Hematopoietic multipotent progenitor cell treated with erythropoietin and hydrocortisone succinate and interleukin-3 and kit ligand, for 15 days (in vitro differentiated cells): ENCODE measurements at places on chromosomes 1 and 21.

DNA sequence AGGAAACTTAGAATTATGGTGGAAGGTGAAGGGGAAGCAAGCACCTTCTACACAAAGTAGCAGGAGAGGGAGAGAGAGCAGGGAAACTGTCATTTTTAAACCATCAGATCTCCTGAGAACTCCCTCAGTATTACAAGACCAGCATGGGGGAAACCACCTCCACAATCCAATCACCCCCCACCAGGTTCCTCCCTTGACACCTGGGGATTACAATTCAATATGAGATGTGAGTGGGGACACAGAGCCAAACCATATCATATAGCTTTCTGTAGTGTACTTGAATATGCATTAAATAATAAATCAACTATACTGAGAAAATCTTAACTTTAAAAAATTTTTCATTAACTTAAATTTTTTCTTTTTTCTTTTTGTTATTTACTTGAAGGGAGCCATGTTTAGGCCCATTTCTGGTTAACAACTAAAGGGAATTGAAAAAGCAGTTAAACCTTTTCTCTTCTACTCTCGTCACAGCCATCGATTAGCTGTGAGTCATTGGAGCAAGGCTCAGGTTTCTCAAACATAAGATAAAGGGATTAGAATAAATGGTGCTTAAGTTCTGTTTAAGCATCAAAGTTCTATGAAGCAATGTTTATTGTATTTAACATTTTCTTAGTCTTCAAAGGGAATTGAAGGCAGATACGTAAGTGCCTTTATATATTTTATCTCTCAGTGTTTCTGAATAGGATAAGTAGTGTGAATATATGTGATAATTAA lies 72.2 kb upstream of the DPT start:
- no peak for DNase-seq

- no peak for DNase-seq
Measured at GRCh38 chr1:63918418-63918945, 144.7 kb downstream of the ROR1 start.

- no peak for DNase-seq
Measured at GRCh38 chr1:239998312-239998649, 93.4 kb upstream of the FMN2 start.

GRCh38 chr1:154944401-154945159 lies 8.1 kb upstream of the PMVK start:
- DNase-seq, result no peak

DNA sequence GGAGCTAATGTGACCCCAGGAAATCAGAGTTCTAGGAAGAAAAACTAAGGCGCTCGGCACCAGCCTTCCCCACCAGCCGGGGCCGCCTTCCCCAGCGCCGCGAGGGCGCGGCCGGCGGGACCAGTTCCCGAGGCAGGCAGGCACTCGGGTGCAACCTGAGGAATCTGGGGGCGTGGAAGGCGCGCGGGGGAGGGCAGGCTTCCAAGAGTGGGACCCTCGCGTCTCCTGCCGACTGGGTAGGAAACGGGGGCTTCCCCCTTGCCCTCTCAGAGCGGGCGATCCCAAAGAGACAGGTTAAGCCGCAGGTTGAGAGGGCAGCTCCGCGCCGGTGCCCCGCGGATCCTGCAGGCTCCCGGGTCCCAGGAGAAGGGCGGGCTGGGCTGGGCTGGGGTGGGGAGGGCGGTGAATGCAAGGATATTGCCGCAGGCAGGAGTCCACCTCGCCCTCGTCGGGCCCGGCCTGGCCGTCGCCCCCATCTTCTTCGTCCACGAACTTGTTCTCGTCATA lies 431 bp downstream of the ARPC5 start:
- DNase-seq, result peak; percentile 9

DNA sequence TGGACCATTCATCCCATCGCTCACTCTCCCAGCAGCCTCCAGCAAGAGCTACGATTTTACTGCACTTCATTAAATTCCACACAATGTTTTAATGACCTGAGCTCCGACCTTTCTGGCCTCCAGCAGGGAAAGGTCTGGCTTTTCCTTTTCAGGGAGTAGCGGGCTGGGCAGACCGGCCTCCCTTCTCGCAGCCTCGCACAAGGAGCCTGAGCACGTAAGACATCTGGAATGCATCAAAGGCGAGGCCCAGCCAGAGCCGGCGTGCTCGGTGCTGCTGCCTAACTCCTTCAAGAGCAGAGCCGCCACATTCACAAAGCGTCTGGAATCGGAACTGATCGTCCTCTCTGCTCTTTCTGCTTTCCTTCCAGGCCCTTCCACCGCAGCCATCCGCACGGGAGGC lies 32.5 kb upstream of the FHAD1 start:
- DNase-seq, result no peak

DNA sequence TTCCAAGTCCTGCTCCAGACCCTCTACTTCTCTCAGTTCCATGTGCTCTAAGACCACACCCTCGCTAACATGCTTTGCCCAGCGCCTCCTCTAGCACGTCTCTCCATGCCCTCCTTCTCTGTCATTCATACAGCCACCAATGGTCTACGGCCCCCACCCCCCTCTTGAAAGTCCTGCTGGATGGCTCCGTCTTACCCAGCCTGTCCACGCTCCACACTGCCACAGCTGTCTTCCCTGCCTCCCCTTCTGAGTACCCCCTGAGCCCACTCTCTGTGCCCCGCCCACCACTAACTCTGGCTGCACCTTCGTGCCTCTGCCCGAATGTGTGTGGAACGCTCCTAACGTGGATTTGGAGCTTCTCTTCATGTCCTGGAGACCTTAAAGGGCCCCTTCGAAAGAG lies 244.6 kb downstream of the TRABD2B start:
- no peak for DNase-seq

DNA sequence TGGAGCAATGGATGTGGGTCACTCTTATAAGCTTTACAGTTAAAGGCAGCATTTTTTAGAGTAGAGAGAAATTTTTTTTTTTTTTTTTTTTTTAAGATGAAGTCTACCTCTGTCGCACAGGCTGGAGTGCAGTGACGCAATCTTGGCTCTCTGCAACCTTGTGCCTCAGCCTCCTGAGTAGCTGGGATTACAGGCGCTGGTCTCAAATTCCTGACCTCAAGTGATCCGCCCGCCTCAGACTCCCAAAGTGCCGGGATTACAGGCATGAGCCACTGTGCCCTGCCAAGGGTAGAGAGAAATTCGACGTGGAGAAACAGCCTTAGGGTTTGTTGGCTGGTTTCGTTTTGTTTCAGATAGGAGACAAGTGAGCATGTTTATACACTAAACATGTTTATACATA lies 594.2 kb upstream of the ADAMTS5 start:
- no peak for DNase-seq

- DNase-seq, result no peak
Measured at GRCh38 chr1:58922302-58923089, 138.6 kb upstream of the JUN start.

DNA sequence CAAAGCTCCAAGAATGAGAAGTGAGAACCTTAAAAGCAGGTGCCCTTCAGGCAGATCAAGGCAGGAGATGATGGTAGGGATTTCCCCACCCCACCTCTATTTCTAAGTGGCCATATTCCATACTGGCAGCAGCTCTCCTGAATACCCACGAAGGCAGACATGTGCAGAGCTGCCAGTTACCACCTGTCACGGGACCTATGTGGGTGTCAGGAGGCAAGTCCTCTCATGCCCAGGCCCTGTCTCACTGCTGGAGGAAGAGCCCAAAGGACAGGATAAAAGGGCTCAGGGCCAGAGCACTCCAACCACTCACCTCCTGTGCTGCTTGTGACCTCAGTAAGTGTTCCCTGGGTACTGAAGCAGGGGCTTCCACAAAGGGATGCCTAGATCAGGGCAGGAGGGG lies 721 bp upstream of the LCE1B start:
- DNase-seq, result no peak
